ENCODE measurements at places on chromosomes 3 and 15. TPM values are rescaled to one million over a fixed set of nuclear protein-coding genes. Genes with fewer than 3 reads are reported as not detected.

GRCh38 chr15:75677465-75678323 lies 30.0 kb downstream of the SNX33 start:
- no peak for DNase-seq
- no peak overlapping the region for H3K4me3 ChIP-seq
- no peak overlapping the region for H3K27ac ChIP-seq
- no peaks in the 10 kb centered on the region for H3K36me3 ChIP-seq
- peaks cover 4% of the 10 kb centered on the region for H3K4me1 ChIP-seq
- no peaks in the 10 kb centered on the region for H3K27me3 ChIP-seq

DNA sequence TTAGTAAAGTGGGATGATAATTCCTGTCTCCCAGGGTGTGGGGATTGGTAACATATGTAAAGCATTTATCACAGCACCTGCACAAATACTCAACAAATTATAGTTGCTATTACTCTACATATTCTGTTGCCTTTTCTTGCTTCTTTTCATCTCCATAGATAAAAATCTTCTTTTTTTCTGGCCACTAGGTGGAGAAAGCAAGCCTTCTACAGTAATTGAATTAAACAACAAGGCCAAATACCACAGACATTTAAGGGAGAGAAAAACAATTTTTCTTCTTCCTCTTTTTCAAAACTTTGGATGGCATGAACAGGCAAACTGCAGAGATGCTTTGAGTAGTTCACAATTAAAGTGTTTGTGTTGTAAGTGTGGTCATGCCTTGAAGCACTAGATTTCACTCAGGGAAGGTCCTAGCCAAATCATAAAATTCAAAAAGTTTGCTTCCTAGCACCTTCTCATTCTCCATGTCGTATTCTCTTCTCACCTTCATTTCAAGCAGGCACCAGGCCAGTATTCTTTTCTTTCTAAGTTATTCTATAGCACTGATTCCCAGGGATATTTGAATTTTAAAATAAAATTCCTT lies 493.4 kb upstream of the TGFBR2 start:
- H3K36me3 ChIP-seq = no peaks in the 10 kb centered on the region
- H3K27ac ChIP-seq = no peak overlapping the region
- no peak for DNase-seq

DNA sequence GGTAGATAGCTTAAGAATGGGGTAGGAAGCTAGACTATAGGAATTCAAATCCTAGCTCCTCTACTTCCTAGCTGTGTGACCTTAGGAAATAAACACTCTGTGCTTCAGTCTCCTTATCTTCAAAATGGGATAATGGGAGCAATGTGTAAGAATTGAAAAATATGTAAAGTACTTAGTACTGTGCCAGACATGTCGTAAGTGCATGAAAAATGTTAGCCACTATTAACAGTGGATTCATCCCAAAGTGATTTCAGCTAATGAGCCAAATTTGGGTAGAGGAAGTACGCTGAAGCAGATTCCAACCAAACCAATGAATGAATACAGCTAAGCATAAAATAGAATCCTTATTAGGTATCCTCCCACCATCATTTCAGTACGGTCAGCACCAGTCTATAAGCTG lies 192.1 kb downstream of the RORA start:
- peaks cover 25% of the 10 kb centered on the region for H3K4me1 ChIP-seq
- H3K27ac ChIP-seq = no peak overlapping the region
- no peaks in the 10 kb centered on the region for H3K27me3 ChIP-seq
- no peak overlapping the region for H3K4me3 ChIP-seq

- H3K27me3 ChIP-seq = no peaks in the 10 kb centered on the region
- no peaks in the 10 kb centered on the region for H3K4me1 ChIP-seq
- DNase-seq = no peak
- H3K4me3 ChIP-seq = no peak overlapping the region
Observed at GRCh38 chr3:131796111-131796510, 238.7 kb downstream of the CPNE4 start.

GRCh38 chr15:25095179-25095578 lies 140.4 kb downstream of the SNRPN start:
- no peak for DNase-seq
- H3K36me3 ChIP-seq = peaks cover 37% of the 10 kb centered on the region
- no peak overlapping the region for H3K4me3 ChIP-seq
- no peak overlapping the region for H3K27ac ChIP-seq
- no peaks in the 10 kb centered on the region for H3K27me3 ChIP-seq

DNA sequence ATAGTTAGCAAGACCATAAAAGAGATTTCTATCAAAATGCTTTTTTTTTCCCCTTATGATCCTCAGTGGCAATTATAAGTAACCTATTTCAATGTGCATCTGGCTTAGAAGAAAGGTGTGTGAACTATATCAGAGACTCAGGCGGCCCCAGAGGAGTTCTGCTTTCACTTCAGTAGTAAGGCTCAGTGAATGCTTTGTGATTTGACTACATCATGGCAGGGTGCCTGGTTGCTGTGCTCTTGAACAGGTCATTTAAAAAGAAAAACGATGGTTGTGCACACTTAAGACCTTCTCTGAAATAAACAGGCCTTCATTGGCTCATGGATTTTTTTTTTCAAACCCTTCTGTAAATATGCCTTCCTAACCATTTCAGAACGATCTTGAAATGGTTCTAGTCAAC lies 400.4 kb upstream of the RARB start:
- no peaks in the 10 kb centered on the region for H3K36me3 ChIP-seq
- H3K4me3 ChIP-seq = no peak overlapping the region
- H3K27ac ChIP-seq = no peak overlapping the region
- H3K27me3 ChIP-seq = no peaks in the 10 kb centered on the region

- no peaks in the 10 kb centered on the region for H3K27me3 ChIP-seq
- H3K27ac ChIP-seq = no peak overlapping the region
Observed at GRCh38 chr3:66986406-66986805, 11.7 kb upstream of the KBTBD8 start.

GRCh38 chr15:46682969-46683791 lies 1034.1 kb upstream of the SEMA6D start:
- no peak for DNase-seq
- no peaks in the 10 kb centered on the region for H3K36me3 ChIP-seq
- H3K27me3 ChIP-seq = no peaks in the 10 kb centered on the region
- H3K27ac ChIP-seq = no peak overlapping the region
- no peaks in the 10 kb centered on the region for H3K4me1 ChIP-seq
- no peak overlapping the region for H3K4me3 ChIP-seq

Gene MB21D2
- 0.63 TPM for total RNA-seq

Gene SCAANT1
- not detected for total RNA-seq

Data from pancreas (tissue), 10 donors.